ENCODE measurements at places on chromosomes 16 and 17.

DNA sequence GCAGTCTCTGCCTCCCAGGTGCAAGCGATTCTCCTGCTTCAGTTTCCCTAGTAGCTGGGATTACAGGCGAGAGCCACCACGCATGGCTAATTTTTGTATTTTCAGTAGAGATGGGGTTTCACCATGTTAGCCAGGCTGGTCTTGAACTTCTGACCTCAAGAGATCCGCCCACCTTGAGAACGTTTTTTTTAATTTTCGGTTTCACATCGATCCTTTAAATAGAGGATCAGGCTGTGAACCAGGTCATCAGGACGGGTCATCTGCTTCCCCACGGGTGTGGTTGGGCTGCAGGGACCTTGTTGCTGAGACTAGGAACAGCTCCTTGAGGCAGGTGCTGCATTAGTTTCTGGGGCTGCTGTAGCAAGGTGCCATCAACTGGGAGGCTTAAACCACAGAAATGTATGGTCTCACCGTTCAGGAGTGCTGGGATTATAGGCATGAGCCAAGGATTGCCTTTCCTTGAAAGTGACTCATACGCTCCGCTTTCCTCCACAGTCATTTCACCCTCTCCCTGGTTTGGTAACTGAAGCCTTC, 7.9 kb upstream of the NAGPA start:
- DNase-seq: no peak

GRCh38 chr17:45648642-45649041, 135.5 kb upstream of the CRHR1 start:
- no peak for DNase-seq

- DNase-seq: no peak
Measured at GRCh38 chr16:51988977-51989376, 558.0 kb downstream of the TOX3 start.

GRCh38 chr17:60851181-60851580, 173.5 kb downstream of the BCAS3 start:
- no peak for DNase-seq

- DNase-seq: no peak
Measured at GRCh38 chr17:44926821-44927525, 11.7 kb upstream of the GFAP start.

GRCh38 chr17:34206569-34206968, 48.5 kb upstream of the CCL2 start:
- no peak for DNase-seq

DNA sequence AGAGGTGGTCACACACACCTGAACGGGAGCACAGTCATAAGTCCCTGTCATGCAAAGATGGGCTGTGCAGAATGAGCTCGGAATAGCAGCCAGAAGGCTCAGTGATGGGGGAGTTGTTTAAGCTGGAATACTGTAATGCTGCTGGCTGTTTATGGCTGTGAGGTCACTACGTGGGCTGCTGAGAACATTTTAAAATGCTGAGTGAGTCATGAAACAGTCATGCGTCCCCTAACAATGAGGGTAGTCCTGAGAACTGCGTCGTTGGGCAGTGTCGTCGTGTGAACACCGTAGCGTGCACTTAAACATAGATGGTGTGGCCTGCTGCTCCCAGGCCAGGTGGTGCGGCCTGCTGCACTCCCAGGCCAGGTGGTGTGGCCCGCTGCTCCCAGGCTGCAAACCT, 39.7 kb downstream of the TBCD start:
- no peak for DNase-seq

DNA sequence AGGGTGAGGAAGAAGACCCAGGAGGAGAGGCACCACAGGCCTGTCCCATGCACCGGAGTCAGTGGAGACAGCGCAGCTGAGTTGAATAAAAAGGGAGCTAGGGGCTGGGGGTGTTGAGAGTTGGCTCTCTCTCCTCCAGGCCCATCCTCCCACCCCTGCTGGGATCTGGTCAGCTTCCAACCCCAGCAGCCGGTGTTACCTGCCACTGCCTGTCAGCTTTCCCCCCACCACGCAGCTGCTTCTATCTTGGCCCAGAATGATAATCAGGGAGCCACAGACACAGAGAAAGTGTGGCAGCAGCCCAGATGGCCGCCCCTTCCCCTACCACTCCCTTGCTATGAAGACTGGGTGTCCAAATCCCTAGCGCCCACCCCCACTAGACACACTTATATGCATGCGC, 120.6 kb upstream of the RPL38 start:
- no peak for DNase-seq

DNA sequence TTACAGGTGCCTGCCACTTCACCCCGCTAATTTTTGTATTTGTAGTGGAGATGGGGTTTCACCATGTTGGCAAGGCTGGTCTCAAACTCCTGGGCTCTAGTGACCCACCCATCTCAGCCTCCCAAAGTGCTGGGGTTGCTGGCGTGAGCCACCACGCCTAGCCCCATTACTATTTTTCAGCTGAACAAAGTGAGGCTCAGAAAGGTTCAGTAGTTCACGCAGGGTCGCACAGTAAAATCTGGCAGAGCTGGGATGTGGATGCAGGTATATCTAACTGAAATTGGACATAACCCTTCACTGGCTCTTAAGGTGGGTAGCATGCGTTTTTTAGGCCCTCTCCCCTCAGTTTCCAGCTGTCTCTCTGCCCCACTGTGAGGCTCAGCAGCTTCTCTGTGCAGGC, 7.2 kb downstream of the AQP8 start:
- no peak for DNase-seq
